ENCODE measurements at places on chromosomes 13 and 19.

- DNase-seq, result no peak
Measured at GRCh38 chr13:30615481-30615865, 2.2 kb upstream of the USPL1 start.

- DNase-seq, result no peak
Measured at GRCh38 chr19:8085598-8086408, 33.2 kb downstream of the CCL25 start.

DNA sequence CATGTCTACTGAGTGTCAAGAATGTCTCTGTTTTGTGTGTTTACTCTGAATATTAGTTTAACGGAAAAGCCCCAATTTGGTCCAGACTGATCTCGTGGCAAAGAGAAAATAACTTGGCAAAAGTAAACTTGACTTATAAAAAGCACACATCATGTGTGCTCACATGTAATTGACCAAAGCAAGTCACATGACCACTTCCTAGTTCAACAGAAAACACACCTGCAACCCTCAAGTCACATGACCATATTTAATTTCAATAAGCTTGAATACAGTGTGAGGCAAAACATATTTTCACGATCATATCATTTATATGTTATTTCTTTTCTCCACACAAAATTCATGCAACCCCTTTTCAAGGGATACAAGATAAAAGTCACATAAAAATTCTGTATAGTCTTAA lies 662.4 kb downstream of the SLITRK1 start:
- no peak for DNase-seq

GRCh38 chr13:79548902-79549301 lies 67.9 kb downstream of the NDFIP2 start:
- no peak for DNase-seq

GRCh38 chr19:1408300-1409203 lies 1.2 kb downstream of the DAZAP1 start:
- no peak for DNase-seq

DNA sequence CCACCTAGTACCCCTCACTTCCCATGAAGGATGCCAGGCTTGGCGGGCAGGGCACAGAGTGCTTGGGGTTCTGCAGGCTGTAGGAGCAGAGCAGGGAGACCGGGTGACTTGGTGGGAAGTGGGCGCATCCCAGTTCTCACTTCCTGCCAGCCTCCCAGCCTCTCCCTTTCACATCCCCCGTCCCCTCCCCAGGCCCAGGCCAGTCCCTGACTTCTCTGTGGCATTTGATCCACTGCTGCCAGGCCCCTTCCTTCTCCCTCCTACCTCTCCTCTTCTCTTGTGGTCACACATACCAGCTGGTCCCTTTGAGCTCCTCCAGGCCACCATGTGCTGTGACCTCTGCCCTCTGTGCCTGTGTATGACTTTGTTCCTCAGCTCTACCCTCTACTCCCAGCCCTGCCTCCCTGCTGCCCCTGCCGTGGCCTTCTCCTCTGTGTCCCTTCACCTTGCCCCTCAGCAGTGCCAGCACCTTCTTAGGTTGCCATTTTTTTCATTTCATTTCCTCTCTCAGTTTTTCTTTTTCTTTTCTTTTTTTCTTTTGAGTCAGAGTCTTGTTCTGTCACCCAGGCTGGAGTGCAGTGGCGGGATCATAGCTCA lies 19.5 kb downstream of the MYO1F start:
- DNase-seq, result no peak

DNA sequence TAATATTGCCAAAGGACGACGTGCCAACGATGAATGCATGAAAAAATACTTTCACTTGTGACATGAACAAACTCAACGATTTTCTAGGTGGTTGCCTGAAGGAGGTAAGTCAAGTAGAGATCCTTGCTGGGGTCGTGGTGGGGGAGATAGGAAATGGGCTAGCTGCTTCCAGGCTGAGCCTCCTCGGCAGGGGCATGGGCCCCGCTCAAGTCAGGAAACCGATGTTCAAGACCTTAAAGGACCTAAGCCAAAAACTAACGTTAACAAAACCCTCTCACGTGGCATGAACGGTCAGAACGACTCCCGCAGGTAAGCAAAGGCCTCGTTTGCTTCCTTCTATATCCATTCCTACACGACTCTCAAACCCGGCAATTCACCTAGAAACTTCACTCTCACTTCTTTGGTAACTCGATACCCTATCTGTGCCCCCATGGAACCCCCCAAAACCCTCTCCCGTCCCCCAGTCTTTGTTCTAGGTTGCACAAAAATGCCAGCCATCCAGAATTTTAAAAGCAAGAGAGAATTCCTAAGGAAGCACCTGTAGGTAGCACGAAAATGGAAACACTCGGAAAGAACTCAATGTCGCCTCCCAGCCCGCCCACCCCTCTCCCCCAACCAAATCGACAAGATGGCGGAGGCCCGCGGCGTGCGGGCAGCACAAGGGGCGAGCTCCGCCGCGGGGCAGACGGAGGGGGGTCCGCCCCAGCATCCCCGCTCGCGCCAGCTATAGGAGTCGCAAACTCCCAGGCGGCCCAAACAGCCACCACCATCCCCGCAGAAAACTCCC lies 13.6 kb downstream of the ACP4 start:
- no peak for DNase-seq

DNA sequence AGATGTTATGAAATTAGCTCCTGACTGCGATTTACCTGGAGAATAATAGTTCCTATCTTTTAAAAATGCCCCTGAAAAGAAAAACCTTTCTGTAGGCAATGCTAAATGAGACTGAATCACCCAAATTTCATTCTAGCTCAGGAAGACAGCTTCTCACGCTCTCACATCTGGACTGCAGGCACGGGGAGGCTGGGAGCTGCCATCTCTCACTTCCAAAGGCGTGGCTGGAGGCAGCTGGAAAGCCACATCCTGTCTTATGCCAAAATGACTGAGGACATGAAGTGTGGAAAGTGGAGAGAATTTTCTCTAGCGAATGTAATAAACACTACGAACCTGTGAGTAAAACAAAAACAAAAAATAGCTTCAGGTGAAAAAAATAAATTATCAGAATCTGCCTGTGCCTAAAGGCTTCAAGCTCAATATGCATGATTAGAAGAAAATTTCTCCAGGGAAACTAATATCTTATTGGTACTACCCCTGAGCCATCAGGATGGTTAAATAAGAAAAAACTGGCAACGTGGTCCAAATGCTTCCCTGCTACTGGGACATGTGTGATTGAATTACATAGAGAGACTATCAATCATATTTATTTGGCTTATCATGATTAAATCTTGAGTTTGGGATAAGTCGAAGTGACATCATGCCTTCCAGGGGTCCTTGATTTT lies 58.1 kb upstream of the UBL3 start:
- DNase-seq, result no peak
